ENCODE measurements at places on chromosomes 1 and 21.

DNA sequence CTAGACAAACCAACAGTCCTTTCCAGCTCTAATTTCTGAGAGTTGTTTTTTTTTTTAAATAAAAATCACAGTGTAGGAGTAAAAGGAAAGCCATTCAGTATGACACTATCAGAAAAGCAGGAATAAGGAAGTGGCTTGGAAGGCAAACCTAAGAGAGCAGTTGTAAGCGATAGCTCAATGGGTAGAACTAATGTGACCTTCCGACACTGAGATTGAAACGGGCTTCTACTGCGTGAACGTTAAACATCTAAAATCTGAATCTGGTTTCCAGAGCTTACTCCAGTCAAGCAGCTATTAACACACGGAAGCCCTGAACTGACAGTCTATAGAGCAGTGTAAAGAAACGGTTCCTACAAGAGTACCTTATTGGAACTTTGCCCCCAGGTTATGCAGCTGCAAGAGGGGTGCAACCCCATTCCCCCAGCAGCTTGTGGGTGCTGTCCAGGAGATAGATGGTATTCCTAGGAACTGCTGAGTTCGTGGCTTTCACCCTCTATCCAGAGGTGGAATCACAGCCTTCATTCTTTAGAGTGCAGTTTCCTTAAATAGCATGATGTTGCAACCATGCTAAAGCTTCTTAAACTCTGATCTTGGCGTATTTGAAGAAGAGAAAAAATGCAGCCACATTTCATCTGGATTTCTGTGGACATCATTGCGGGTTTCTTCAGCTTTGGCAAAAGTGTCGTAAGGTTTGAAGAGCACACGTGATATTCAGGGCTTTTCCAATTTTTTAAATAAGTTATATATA lies 3.3 kb upstream of the IRF2BP2 start:
- no peak for DNase-seq

DNA sequence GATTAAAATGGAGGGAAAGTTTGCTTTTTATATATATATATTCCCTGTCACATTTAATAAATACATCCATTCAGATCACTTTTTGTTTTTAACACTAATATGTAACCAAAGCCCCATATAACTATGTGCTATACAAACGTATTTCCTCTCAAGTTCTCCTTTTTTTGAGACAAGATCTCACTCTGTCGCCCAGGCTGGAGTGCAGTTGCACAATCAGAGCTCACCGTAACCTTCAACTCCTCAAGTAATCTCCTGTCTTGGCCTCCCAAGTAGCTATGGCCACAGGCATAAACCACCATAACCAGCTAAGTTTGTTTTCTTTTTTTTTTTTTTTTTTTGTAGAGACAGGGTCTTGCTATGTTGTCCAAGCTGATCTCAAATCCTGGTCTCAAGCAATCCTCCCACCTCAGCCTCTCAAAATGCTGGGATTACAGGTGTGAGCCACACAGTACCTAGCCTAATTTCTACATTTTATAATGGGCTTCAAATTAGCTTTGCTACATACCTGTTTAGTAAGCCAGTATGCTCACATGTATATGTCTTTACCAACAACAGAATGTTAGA lies 120.0 kb downstream of the TGFBR3 start:
- no peak for DNase-seq

DNA sequence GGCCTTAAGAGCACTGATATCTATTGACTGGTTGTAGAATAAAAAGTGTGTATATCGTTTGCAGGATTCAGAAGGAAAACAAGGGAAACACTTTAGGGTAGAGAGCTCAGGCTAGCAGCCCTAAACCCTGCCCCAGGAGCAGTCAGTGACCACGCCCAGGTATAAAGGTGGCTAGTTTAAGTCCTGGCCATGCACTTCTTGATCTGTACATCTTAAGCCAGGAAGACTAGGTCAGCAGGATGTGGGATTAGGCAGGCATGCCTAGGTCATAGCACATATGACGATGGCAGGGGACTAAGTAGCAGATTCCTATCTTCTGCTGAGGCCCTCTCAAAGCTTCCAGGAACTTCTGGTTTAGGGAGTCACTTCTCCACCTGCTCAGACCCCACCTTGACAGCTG lies 158.0 kb upstream of the CD34 start:
- no peak for DNase-seq

- no peak for DNase-seq
Measured at GRCh38 chr1:192849011-192849410, 40.2 kb downstream of the RGS2 start.

- no peak for DNase-seq
Measured at GRCh38 chr1:236524142-236524894, 536 bp downstream of the LGALS8 start.

DNA sequence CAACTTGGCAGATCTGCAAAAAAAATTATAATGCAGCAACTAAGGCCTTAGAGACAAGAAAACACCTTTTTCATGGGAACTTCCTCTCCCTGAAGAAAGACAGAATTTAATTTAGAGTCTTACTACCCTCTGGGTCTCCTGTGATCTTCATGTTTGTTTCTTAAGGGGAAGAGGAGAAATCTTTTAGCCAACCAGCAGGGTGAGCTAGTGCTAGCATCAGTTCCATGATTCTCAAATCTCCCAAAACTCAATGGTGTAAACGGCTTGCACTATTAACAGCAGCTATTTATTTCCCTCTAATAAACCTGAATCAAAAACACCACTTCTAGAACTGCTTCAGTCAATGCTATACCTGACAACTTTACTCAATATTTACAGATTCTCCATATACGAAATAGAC lies 3.8 kb downstream of the ZNF644 start:
- no peak for DNase-seq

- no peak for DNase-seq
Measured at GRCh38 chr1:204149107-204149506, 2.7 kb downstream of the ETNK2 start.

GRCh38 chr1:247328311-247328710 lies 3.4 kb downstream of the ZNF496 start:
- no peak for DNase-seq

- no peak for DNase-seq
Measured at GRCh38 chr1:197024460-197024859, 42.6 kb downstream of the F13B start.

GRCh38 chr1:116732726-116733125 lies 21.5 kb upstream of the CD2 start:
- no peak for DNase-seq

DNA sequence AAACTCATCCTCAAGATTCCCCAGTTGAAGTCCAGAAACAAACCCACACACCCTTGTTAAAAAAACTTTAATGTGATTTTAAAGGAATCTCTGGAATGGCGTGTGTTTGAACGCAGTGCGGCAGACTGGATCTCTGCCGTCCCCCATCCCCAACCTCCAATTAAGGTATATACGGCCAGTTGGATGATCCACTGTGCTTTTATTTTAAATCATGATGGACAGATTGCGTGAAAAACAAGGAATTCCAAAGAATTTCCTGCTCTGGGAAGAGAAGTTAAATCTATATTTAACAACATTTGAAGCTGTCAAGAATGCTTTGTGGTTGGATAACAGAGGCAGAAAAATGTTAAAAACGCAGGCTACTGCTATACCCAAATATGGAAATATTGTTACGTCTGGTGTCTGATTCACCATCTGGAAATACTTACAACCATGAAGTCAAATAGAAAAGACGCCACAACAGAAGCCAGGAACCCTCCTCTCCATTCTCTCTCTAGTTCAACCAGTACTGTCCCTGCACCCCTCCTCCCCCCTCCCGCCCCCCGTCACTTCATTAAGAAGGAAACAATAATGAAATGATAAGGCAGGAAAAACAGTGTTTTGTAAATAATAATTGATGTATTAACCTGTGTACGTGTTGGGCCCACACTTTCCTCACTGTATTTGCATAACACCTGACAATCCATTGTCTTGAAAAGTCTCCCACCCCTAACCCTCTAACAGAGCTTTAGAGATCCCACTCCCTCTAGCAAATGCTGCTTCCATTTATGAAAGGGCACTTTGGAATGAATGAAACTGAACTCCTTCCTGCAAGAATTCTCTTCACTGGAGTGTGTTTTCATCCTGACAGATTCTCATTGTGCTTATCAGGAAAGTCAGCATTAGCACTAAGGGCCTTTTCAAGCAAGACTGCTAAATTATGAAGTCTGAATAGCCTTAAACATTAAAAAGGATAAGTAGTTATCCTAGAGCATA lies 2.0 kb upstream of the CCN1 start:
- DNase-seq = no peak

DNA sequence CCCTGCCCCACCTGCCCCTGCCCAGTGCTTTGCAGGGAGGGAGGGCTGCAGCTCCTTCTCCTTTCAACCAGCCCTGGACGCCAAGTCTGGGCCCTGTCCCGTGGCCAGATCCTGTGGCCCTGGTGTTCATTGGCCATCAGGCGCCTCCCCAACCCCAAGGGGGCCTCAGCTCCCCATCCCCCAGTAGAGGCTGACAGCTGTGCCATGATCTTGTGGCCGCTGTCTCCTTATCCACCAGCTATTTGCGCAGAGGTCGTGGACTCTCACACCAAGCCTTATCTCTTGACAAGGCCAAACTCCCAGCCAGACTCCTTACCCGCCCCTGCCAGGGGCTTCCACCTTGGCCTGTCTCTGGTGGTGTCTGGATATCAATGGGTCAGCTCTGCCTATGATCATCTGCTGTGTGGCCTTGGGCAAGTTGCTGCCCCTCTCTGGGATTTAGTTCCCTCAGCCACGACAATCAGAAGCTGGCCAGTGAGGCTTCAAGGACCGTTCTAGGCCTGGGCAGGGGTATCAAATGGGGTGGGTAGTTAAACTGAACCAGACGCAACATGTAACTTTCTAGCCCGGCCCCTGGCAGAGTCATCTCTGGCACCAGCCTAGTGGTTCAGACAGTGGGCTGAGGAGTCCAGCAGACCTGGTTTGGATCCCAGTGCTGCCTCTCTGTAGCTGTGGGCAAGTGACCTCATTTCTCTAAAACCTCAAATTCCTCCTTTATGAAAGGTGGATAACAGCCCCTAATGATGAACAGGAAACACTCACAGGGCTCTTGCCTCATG lies 3.3 kb upstream of the COL8A2 start:
- no peak for DNase-seq

GRCh38 chr1:234707641-234708040 lies 97.7 kb upstream of the IRF2BP2 start:
- DNase-seq = no peak

- no peak for DNase-seq
Measured at GRCh38 chr1:172277989-172278388, 142.5 kb upstream of the C1orf105 start.

DNA sequence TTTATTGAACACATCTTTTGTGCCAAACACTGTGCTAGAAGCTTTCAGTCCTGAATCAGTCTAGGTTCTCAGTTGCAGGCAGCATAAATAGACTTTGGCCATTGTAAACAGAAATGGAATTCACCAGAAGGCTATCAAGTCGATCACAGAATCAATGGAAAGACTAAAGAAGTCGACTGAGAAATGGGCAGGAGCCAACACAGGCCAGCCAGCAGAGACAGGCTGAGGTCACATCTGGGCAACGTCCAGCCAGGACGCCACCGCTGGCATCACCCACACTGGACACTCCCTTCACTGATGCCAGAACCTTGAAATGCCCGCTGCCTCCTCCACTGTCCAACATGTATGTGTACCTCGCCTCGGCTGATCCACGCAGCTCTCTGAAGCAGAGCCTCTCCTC lies 5.5 kb upstream of the CNTN2 start:
- DNase-seq = no peak

Measured in activated naive CD8-positive, alpha-beta T cell treated with anti-CD3 and anti-CD28 coated beads, Interleukin-2, amount 50 U/mL, for 16 hours (primary cell).